Stimulated activated CD8-positive, alpha-beta memory T cell treated with anti-CD3 and anti-CD28 coated beads, Interleukin-7, amount 100 ng/mL, for 24 hours (primary cell): ENCODE measurements at places on chromosomes 3 and 15.

GRCh38 chr15:89551550-89551949 lies 23.7 kb upstream of the TICRR start:
- DNase-seq, result no peak

DNA sequence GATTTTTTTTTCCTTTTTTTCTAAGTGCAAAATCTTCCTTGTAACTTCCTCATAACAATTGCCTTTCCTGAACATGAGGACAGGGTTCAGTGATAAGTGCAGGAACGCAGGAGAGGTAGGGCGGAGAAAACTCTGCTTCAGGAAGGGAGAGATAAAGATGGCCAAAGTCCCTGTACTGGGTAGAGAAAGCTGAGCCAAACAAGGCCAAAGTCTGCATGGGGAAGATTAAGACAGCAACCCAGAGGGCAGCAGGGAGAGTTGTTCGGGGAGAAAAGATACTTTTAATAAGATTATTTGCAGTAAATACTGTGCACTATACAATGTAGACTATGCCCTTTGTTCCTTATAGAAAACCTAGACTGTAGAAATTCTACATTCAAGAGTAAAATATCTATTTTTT lies 55.4 kb upstream of the LRRFIP2 start:
- no peak for DNase-seq

GRCh38 chr3:31305340-31305739 lies 227.4 kb upstream of the STT3B start:
- DNase-seq, result no peak

DNA sequence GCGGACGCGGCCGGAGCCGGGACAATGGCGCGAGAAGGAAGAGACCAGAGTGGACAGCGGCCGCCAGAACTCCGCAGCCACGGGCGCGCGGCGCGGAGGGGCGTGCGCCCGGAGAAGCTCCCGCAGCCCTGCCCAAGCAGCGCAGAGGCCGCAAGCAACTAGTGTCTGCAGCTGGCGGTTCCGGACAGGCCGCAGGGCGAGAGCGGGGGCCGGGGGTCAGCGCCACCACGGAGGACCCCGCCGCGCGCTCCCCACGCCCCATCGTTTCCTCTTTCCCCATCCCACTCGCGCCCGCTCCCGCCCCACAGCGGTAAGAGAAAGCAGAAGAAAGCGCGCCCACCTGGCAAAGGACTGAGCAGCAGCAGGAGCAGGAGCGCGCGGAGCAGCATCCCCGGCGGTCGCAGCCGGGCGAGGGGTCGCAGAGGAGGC lies 440 bp downstream of the PRTG start:
- no peak for DNase-seq

GRCh38 chr15:59251001-59251845 lies 44.6 kb downstream of the LDHAL6B start:
- DNase-seq, result no peak

DNA sequence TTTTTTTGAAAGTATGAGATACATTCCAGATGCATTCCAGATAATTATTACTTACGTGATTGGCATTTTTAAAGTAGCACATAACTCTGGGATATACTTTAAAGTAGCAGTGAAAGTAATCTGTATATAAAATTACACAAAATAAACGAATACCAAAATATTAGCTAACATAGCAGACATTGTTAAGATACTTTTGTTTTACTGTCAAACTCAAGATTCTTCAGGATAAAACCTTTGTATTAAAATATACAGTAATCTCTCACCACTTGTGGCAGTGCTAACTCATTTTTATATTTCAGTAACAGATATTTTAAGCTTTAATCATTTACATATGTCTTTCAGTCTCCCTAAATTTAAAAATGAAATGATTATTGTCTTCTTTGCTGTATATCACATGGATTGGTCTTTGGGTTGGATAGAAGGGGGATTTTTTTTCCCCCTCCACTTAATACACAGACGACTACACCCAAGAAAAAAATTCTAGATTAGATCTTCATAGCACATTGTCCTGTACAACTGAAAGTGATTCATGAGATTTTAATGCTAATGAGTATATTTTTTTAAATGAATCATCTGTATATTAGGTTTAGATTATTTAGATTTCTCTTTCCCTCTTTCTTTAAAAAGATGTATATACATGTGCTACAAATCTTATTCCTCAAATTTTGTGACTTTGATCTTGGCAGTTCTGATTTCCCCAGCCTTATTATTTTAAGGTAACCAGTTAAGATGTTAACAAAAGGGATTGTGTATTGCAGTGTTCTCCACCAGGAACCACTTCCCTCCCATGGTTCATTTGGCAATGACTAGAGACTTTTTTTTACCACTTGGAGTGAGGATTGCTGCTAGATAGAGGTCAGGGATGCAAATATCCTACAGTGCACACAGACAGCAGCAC lies 24.5 kb upstream of the EBLN2 start:
- DNase-seq, result no peak

DNA sequence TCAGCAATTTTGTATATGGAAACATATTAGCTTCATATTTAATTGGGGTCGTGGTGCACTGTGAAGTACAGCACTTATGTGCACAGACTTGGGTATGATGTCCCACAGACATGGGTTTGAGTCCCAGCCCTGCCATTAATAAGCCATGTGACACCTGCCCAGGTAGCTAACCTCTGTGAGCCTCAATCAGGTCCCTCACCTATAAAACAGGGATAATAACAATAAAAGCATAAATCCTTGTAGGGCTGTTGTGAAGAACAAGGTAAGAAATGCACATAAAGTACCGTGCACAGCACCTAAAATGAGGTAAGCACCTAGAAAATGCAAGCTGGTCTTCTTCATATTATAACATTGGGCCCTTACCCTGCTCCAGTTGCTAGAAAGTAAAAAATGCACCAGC lies 173.5 kb upstream of the WNT5A start:
- no peak for DNase-seq

GRCh38 chr15:68210821-68211655 lies 5.9 kb upstream of the CALML4 start:
- DNase-seq, result peak; percentile 21
